ENCODE measurements at places on chromosomes 3 and 15.

DNA sequence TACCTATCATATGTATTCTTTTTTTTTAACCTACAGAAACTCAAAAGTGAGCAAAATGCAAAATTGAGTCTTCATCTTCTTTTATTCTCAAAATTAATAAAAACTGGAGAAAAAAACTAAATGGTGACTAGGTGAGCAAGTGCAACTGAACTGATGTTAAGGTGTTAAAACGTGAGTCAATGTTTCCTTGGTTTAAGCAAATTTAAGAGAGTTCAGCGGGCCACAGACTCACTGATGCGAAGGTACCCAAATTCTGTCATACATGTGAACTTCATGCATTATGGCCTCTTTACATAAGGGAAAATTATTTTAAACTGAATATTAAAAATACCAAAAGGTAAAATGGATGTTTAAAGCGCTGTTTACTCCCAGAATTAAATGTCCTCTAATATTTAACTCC is 206.6 kb downstream of the FOXP1 start:
- DNase-seq: peak; percentile 39

GRCh38 chr3:169327546-169328356 is 335.8 kb downstream of the MECOM start:
- peak; percentile 60 for DNase-seq

DNA sequence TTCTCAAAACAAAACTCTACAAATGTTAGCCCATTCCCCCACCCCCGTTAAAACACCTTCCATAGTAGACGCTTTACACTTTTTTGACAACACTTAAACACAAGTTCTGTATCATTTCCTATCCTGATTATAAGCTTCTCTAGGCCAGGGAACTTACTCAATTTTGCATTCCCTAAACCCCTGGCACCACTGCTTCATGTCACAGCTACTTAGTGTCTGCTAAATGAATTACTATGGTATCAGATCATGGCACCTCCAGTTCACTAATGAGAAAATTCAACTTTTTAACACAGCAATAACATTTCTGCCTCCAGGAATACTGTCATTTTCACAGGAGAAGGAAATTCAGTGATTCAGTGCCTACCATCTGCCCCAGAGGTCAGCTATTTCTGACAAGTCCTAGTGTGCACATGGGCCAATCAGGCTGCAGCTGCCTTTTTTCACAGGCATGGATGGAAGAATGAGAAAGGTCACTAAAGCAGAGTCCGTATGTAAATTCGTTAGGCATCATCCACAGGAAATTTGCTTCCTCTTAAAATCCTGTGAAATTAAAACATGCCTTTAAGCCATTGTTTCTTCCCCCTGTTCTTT is 18.5 kb downstream of the SFMBT1 start:
- no peak for DNase-seq

GRCh38 chr3:138400651-138401070 is 33.8 kb upstream of the ESYT3 start:
- DNase-seq: no peak

DNA sequence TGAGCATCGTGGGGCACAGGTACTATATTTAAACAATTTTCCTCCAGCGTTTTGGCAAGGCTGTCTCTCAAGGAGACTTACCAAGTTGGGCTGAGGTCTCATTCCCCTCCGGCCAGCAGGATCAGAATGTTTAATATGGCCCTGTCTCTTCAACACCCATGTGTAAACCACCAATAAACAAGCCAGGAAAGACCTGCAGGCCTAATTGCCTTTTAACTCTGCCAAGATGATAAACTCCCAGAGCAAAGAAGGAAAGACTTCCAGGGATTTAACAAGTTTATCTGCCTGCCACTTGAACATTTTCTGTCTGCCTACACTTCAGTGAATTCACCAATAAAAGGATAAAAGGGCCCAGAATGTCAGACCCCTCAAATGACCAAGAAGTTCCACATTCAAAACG is 130.3 kb upstream of the WNT5A start:
- no peak for DNase-seq

- DNase-seq: peak; percentile 25
Observed at GRCh38 chr3:98701071-98701675, 62.0 kb upstream of the ST3GAL6 start.

- DNase-seq: no peak
Observed at GRCh38 chr3:183008303-183008702, 28.0 kb upstream of the DCUN1D1 start.

DNA sequence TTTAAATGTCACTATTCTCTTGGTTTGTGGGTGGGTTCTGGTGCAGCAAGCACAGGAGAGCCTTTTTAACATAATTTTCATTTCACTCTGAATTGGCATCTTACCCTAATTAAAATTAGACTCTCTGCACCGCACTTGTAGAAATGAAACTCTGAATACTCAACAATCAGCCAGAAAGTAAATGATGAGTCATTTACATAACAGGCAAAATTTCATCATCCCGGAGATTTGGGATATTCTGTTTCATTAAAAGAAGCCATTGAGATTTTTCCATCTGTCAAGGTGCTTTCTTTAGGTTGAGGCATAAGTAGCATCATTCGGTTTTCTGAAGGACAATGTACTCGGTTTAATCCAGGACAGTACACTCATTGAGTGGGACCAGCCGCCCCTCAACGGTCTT is 111.0 kb downstream of the RFTN1 start:
- DNase-seq: no peak

GRCh38 chr3:72149645-72150300 is 364.8 kb upstream of the PROK2 start:
- DNase-seq: no peak

DNA sequence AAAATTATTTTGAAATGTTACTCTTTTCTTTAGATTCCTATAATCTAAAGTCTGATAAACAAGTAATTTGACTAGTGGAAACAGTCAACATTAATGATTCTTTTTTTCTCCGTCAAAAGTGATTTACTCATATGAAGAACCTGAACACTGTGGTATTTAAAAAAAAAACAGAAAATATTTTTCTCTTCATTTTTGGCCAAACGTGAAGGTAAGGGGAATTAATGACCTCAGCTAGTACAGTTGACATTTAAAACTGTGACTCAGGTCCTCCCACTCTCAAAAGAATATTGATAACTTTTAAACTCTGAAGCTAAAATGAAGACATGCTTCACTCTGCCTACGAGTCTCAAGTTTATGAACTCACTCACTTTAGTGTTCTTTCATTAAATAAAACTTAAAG is 34.5 kb downstream of the TIGIT start:
- no peak for DNase-seq

GRCh38 chr3:197212290-197212689 is 86.1 kb downstream of the DLG1 start:
- no peak for DNase-seq

All from common myeloid progenitor, CD34-positive (primary cell).